ENCODE measurements at places on chromosomes 16 and 17. TPM values are rescaled to one million over a fixed set of nuclear protein-coding genes. Genes with fewer than 3 reads are reported as not detected.

- DNase-seq, result no peak
Measured at GRCh38 chr16:57646388-57647039, 18.1 kb downstream of the ADGRG1 start.

FLYWCH2 gene
- total RNA-seq, result 26.0 TPM

- DNase-seq, result no peak
Measured at GRCh38 chr16:81586977-81587625, 142.5 kb downstream of the CMIP start.

DNA sequence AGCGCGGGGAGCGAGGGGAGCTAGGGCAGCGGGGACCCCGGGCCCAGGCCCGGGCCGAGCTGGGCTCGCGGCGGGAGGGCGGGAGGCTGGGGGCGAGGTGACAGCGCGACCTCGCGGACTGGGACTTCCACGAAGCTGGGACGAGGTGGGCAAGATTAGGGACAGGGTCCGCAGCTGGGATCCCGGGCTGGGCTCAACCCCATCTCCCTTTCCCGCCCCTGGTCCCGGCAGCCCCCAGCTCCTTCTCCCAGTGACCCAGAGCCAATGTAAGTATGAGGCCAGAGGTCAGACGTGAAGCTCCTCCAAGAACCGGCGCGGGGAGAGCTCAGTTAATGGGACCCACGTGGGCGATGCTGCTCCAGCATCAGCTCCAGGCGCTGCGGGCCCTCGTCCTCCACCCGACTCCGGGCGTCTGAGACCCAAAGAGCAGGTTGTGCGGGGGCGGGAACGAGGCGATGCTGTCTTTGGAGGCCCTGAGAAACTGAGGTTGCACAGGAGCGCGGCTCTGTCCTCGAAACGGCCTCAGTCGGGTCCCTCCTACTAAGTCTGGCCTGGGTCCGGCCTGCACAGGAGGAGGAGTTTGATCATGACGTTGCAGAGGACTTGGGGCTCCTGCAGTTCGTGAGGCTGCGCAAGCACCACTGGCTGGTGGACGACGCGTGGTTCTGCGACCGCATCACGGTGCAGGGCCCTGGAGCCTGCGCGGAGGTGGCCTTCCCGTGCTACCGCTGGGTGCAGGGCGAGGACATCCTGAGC is 585 bp downstream of the ALOX12 start:
- DNase-seq, result no peak

- no peak for DNase-seq
Measured at GRCh38 chr17:27070836-27071235, 223.1 kb upstream of the WSB1 start.

DNA sequence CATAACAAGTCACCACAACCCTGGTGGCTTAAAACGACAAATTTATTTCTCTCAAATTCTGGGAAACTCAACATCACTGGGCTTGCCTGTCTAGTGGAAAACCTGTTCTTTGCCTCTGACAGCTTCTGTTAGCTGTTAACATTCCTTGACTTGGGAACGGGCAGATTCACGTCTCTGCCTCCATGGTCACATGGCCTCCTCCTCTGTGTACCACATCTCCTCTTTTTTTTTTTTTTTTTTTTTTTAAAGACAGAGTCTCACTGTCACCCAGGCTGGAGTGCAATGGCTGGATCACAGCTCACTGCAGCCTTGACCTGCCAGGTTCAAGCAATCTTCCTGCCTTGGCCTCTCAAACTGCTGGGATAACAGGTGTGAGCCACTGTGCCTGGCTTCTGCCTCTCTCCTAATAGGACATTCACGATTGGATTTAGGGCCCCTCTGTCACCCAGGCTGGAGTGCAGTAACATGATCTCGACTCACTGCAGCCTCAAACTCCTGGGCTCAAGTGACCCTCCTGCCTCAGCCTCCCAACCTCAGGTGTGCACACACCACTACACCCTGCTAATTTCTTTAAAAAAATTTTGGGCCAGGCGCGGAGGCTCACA is 11.7 kb upstream of the LLGL1 start:
- no peak for DNase-seq

- no peak for DNase-seq
Measured at GRCh38 chr16:5478036-5478435, 380.4 kb upstream of the EEF2KMT start.

GRCh38 chr17:337866-338265 is 14.7 kb downstream of the RPH3AL start:
- DNase-seq, result no peak

STX1B gene
- total RNA-seq, result 0.77 TPM

DNA sequence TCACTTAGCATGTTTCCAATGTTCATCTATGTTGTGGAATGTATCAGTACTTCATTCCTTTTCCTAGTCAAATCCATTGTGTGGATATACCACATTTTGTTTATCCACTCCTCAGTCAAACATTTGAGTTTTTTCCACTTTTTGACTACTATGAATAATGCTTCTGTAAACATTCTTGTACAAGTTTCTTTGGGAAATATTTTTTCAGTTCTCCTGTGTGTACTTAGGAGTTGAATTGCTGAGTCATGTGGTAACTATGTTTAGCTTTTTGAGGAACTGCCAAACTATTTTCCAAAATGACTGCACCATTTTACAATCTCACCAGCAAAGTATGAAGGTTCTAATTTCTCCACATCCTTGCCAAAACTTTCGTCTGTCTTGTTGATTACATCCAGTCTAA is 223.7 kb upstream of the AXIN2 start:
- DNase-seq, result no peak

- peak; percentile 37 for DNase-seq
Measured at GRCh38 chr16:2962334-2963073, 1.6 kb upstream of the KREMEN2 start.

- peak; percentile 11 for DNase-seq
Measured at GRCh38 chr16:65120831-65121721, 787 bp downstream of the CDH11 start.

HSD17B1 gene
- 2.3 TPM for total RNA-seq

GRCh38 chr17:68231541-68231940 is 16.3 kb upstream of the AMZ2 start:
- DNase-seq, result no peak

All from Caco-2 (cell line).